Stimulated activated CD8-positive, alpha-beta memory T cell treated with anti-CD3 and anti-CD28 coated beads, Interleukin-15, amount 100 ng/mL, for 1 hour (primary cell): ENCODE measurements at places on chromosomes 2 and 18.

DNA sequence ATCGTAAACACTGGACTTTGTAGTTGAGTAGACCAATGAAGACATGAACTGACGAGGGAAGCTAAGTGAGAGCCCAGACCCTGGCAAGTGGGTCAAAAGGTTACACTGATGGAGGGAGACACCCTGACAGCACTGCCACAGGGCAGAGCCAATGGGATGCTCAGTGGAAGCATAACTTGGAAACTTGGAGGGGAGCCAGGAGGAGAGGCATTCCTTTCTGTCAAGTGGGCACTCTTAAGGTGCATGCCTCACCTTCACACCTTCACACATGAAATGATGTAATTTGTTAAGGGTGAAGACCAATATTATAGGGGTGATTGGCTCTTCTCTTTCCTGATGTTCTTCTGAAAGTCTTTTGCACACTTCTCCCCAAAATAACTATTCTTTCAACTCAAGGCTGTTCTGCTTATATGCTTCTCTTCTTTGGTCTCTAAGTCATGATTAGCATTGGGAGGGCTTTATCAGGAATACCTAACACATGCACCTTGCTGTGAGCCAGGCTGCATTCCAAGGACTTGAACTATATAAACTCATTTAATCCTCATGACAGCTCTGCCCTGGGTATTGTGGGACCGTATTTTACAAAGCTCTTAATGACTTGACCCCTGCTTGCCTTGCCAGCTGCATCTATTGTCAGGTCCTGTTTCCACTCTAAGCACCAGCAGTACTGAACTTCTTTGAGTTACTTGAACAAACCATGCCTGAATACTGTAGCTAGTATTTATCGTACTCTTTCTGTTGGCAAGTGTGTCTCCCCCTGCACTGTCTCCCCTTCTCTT is 19.0 kb downstream of the RPL37A start:
- DNase-seq = no peak

GRCh38 chr2:39359453-39360038 is 77.5 kb downstream of the MAP4K3 start:
- DNase-seq = no peak

DNA sequence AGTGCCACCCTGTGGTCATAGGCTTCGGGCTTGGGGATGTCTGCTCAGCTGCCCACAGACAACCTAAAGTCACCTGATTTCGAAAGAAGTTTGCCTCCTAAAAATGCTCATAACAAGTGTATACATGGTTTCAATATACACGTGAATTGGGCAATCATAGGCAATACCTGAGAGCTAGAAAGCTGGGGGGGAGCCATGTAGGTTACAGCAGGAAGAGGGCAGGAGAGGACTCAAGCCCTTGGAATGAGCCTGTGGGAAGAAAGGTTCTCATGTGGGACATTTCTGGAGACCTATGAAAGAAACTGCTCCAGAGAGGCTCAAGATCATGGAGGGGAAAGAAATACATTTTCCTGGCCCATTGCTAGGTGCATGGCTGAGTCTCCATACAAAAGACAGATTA is 109.7 kb downstream of the ACOXL start:
- no peak for DNase-seq

GRCh38 chr2:64838817-64839216 is 150.4 kb upstream of the SLC1A4 start:
- DNase-seq = no peak

- DNase-seq = no peak
Measured at GRCh38 chr2:227163998-227164762, at the start of the genes COL4A3 and COL4A4. TSS of gene COL4A3 (plus strand) at chr2:227164624. CDS start at chr2:227164727, 103 bp downstream. TSS of gene COL4A4 (minus strand) at chr2:227164205. CDS start at chr2:227147483, 16,722 bp downstream.

GRCh38 chr2:144924827-144925226 is 404.9 kb upstream of the ZEB2 start:
- no peak for DNase-seq

DNA sequence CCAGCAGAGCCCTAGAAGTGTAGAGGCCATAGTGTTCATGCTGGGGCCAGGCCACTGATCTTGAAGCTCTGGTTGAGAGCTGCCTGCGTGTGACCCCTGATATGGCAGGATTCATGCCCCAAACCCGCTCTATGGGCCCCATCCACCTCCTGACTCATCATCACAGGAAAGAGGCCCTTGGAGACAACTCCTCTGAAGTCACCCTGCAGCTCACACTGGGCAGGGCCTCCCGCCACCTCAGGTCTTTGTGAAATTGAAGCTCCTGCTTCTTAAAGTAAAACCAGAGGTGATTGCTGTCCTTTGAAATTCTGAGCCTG is 12.0 kb upstream of the TUBB6 start:
- no peak for DNase-seq

DNA sequence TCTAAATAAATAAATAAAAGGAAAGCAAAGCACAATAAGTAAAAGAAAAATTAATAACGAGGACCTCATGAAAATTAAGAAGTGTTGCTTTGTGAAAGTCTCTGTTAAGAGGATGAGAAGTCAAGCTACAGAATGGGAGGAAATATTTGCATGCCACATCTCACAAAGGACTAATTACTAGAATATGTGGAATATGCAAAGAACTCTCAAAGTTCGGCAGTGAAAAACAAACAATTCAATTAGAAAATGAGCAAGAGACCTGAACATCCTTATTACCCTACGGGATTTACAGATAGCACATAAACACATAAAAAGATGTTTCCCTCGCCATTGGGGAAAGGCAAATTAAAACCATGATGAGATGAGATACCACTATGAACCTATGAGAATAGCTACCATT is 23.3 kb downstream of the CYP26B1 start:
- DNase-seq = no peak

GRCh38 chr2:118584062-118584749 is 263.2 kb downstream of the EN1 start:
- no peak for DNase-seq

DNA sequence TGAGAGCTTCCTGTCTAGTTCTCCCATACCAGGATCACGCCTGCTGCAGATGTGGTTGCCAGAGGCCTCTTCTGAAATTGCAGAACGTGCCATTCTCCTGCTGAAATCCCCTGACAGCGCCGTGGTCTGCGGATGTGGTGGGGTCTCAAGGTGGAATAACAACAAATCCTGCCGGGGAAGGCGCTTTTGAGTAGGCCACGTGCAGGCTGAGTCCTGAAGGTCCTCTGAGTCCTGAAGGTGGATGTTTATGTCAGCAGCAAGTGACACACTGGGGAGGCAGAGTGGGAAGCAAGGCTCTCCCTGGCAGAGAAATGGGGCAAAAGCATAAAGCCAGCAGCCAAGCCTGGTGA is 241.4 kb downstream of the MYCN start:
- no peak for DNase-seq

DNA sequence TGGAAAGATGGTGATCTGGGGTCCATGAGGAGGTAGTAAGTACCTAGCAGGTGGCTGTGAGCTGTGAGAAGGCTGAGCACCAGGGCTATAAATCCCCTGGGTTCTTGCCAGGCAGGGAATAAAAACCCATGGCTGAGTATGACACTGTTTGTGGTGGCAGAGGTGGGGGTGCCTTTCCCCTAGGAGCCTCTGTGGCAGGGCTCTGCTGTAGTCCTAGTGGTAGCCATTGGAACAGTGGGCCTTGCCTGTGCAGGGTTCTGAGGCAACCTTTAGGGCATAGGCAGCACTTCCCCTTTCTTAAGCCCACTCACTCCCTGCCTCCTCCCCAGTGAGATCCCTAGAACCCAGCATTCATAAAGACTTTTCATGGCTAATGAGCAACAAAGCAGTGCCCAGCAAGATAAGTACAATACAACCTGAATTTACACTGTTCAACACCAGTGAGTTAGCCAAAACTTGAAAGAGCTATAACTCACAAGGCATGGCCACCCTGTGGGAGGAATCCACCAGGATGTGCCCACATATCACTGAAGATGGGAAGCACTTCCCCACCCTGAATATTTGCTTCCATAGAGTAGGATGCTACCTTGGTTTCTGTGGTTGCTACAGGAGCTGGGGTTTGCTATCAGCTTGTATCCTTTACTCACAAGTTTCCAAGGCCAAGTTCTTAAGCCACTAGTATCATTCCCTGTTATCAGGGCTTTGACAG is 100.9 kb upstream of the NEUROD1 start:
- DNase-seq = no peak

GRCh38 chr2:170824526-170825015 is 7.9 kb downstream of the GAD1 start:
- no peak for DNase-seq

DNA sequence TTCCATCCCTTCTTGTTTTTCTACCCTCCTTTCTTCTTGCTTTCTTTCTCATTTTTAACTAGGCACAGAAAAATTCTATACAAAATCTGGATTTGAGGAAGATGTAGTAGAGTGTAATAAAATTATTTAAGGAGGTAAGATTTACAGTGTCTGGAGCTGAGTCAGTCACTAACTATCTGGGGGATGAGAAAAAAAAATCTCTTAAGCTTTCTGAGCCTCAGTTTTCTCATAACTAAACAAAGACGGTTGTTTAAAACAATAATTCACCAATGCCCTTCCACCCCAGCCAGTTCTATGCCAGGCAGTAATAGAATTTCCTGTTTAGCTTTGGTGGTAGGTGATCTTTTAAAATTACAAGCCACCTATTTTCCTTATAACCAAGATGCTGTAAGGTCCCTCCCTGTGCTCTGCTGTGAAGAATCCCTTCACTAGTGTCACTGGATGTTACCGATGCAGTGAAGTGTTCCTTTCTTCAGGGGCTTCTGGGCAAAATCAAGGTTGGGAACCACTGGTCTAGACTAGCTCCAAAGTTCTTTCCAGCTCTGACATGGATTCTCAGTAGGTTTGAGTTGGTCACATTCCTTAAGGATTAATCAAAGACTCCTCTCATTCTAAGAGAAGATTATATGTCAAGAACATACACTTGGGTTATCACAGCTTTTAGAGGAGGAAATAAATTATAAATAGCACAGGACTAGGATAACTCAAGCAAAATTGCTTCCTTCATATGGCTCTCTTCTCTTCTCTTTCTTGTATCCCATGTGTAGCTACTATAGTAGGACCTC is 289.0 kb downstream of the CDH2 start:
- no peak for DNase-seq

GRCh38 chr2:96407041-96407918 is 71.7 kb downstream of the NCAPH start:
- peak; percentile 47 for DNase-seq

DNA sequence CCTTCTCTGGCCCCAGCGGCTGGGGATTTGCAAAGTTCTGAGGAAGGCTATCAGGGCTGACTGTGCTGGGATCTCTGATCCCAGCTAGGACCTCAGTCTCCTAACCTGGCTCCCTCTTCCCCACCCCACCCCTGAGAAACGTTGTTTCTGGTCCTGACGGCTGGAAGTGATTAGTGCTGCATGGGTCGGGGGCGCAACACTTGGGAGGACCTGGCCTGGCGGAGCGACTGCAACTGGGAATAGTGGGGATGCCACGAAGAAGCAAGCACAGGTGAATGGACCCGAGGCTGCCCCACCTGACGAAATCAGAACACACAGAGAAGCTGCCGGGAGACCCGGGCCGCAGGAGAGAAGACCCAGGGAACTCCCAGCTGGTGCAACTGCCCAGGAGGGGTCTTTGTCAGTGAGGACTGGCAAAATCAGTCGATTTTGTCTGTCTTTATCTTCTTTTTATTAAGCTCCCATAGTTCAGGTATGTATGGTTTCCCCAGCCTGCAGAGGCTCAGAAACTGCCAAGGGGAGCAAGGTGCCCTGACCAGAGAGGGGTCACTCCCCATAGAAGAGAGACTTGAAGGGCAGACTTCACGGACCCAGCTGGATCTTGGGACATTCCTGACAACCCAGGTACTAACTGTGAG is 656 bp upstream of the LBX2 start:
- no peak for DNase-seq

DNA sequence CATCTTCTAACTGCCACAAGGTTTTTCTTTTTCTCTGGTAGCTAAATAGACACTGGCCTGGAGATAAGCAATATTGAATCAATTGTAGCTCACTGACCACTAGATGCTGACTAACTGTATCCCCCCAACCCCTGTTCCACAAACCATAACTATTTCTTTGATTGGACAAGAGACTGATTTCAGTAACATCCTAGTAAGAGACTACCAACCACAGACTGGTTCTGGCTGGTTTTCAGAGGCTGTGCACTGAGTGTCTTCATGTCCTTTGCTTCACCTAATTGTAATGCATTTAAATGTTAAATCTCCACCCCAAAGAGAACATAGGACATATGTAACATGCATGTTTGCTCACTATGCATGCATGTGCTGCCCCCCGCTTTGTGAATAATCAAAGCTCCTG is 3.2 kb upstream of the AAK1 start:
- DNase-seq = no peak

GRCh38 chr2:144474017-144474416 is 45.9 kb downstream of the ZEB2 start:
- DNase-seq = no peak

DNA sequence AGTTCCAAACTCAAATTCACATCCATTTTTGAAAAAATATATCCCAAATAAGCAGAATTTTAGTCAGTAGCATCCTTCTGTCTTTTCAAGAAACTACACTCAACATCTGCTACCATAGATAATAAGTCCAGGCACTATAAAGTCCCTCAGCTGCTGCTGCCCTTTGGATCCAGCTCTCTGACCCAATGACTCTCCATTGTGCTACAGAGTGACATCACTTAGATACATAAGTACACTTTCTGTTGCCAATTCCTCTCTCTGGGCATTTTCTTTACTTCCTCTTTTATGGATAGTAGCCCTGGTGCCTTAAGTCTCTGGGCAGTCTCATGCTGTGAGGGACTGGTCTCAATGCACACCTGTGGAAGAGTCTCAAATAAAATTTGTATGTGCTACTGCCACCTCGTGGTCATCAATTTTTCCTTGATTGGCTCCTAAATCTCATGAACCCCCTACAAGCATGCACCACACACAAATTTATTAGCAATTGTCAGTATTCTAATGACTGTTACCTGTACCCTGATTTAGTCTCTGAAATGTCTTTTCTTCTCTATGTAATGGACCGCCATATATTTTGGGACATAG is 219.2 kb downstream of the LRP1B start:
- no peak for DNase-seq

DNA sequence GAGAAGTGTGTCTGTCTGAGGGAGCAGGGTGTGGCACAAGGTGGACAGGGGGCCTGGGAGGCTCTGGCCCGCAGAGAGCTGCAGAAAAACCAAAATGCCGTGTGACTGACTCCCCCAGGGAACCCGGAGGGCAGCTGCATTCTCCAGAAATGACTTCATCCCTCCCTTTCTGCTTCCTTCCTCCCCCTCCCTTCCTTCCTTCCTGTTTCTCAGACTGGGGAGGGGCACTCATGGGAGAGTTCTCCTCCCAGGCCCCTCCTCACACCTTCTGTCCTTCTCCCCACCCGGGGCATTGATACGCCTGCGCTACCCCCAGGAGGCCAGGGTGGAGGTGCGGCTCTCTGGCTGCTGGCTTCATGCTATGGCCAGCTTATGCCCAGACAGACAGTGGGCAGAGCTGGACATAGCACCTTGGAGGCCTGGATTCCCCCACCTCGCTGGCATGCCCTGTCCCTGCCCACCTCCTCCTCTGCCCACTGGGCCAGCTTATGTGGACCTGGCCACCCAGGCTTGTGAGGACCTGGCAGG is 8.2 kb upstream of the GPR17 start:
- no peak for DNase-seq
